ENCODE measurements at places on chromosomes 16 and 17.

- no peak for DNase-seq
Observed at GRCh38 chr16:820748-821147, 20.2 kb upstream of the GNG13 start.

GRCh38 chr16:50593410-50594150 lies 45.4 kb downstream of the NKD1 start:
- DNase-seq = no peak

GRCh38 chr16:89216315-89217137 lies 977 bp upstream of the ZNF778 start:
- DNase-seq = no peak

GRCh38 chr17:31494259-31495021 lies 103.0 kb downstream of the RAB11FIP4 start:
- DNase-seq = no peak

GRCh38 chr16:84995663-84996062 lies 15.7 kb downstream of the ZDHHC7 start:
- DNase-seq = no peak

DNA sequence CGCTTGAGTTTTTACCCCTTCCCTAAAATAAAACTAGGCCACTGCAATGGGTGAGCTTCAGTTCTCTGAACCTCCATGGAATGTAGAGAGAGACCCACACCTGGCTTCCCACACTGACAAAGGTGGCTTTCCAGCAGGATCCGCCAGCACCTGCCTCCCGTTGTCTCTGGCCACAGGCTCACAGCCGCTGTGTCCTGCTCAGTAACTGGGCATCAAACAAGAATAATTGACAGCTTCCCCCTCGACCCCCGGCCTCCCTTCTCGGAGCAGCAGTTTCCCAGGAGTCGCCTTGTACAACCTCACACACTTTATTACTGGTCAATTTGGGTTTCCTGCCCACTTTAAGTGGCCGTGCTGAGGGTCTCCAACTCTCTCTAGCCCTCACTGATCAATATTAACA lies 586.1 kb upstream of the PSMD7 start:
- no peak for DNase-seq

- no peak for DNase-seq
Observed at GRCh38 chr17:72033334-72033733, 87.5 kb upstream of the SOX9 start.

GRCh38 chr16:82808036-82808435 lies 181.3 kb downstream of the CDH13 start:
- no peak for DNase-seq

- no peak for DNase-seq
Observed at GRCh38 chr16:56609463-56609921, 1.1 kb downstream of the MT2A start.

All from osteocyte (in vitro differentiated cells).